ENCODE measurements at places on chromosomes 5 and 9. TPM values are rescaled to one million over a fixed set of nuclear protein-coding genes. Genes with fewer than 3 reads are reported as not detected.

The TLX3 gene
- total RNA-seq: not detected

- H3K4me1 ChIP-seq: no peaks in the 10 kb centered on the region
- H3K27ac ChIP-seq: no peak overlapping the region
- no peak for DNase-seq
- H3K4me3 ChIP-seq: no peak overlapping the region
- H3K36me3 ChIP-seq: no peaks in the 10 kb centered on the region
Observed at GRCh38 chr9:7859701-7860334, 60.2 kb upstream of the DMAC1 start.

GRCh38 chr5:169861934-169862333 is 118.4 kb downstream of the INSYN2B start:
- no peaks in the 10 kb centered on the region for H3K36me3 ChIP-seq
- DNase-seq: no peak
- H3K4me1 ChIP-seq: peaks cover 4% of the 10 kb centered on the region
- no peak overlapping the region for H3K27ac ChIP-seq

The ADAMTS16 gene
- 0.28 TPM for total RNA-seq

The AMBP gene
- not detected for total RNA-seq

The NR6A1 gene
- total RNA-seq: 5.3 TPM

- DNase-seq: no peak
- H3K36me3 ChIP-seq: no peaks in the 10 kb centered on the region
- H3K27me3 ChIP-seq: no peaks in the 10 kb centered on the region
Observed at GRCh38 chr5:180208038-180208434, 975 bp downstream of the RASGEF1C start.

The ANKDD1B gene
- total RNA-seq: not detected

The GRXCR2 gene
- not detected for total RNA-seq

- no peak overlapping the region for H3K27ac ChIP-seq
- H3K27me3 ChIP-seq: no peaks in the 10 kb centered on the region
- peaks cover 17% of the 10 kb centered on the region for H3K4me1 ChIP-seq
- no peaks in the 10 kb centered on the region for H3K36me3 ChIP-seq
- H3K4me3 ChIP-seq: no peak overlapping the region
Observed at GRCh38 chr9:5622016-5622415, 6.9 kb upstream of the RIC1 start.

The NTRK2 gene
- total RNA-seq: 0.04 TPM

DNA sequence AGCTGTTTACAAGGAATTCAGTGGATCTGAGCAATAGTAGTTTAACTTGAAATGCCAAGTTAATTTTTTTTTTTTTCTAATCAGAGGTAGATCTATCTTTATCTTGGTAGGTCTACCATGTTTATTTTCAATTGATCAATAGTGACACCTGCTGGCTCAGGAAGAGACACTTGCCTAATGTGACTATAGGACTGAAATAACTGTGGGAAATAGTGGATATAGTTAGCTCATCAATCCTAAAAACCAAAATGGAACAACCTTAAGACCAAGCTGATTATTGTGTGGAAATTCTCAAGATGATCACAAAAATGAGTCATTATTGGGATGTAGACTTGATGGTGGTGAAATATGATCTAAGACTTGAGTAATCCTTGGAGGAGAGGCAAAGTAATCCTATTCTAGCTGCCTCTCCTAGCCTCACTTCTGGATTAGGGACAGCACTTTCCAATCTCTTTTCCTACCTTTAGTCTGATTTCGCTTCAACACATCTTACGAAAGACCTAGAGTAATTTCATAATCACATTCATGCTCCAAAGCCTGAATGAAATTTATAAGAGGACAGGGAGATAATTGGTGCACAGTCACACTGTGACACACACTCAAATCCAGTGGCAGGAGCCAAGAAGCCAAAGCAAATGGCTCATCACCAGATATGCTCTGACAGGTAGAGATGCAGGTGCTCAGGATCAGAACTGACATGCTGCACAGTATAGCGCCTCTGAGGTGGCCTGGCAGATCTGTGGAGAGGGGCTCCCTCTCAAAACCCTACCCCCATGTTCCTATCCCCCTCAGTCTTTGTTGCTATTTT is 156.3 kb downstream of the HMHB1 start:
- peak; percentile 62 for DNase-seq
- no peak overlapping the region for H3K27ac ChIP-seq
- H3K27me3 ChIP-seq: peaks cover 36% of the 10 kb centered on the region
- H3K36me3 ChIP-seq: no peaks in the 10 kb centered on the region

DNA sequence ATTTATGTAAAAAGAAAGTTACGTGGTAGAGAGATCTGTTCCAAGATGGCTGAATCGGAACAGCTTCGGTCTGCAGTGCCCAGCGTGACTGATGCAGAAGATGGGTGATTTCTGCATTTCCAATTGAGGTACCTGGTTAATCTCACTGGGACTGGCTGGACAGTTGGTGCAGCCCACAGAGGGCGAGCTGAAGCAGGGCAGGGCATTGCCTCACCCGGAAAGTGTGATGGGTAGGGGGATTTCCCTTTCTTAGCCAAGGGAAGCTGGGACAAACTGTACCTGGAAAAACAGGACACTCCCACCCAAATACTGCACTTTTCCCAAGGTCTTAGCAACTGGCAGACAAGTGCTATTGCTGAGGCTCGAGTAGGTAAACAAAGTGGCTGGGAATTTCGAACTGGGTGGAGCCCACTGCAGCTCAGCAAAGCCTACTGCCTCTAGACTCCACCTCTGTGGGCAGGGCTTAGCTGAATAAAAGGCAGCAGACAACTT is 13.1 kb upstream of the HSD17B4 start:
- no peak for DNase-seq
- H3K4me1 ChIP-seq: no peaks in the 10 kb centered on the region
- no peaks in the 10 kb centered on the region for H3K27me3 ChIP-seq
- H3K36me3 ChIP-seq: no peaks in the 10 kb centered on the region
- H3K4me3 ChIP-seq: no peak overlapping the region

- no peaks in the 10 kb centered on the region for H3K27me3 ChIP-seq
- no peak overlapping the region for H3K4me3 ChIP-seq
- no peak overlapping the region for H3K27ac ChIP-seq
- no peaks in the 10 kb centered on the region for H3K36me3 ChIP-seq
- H3K4me1 ChIP-seq: peaks cover 14% of the 10 kb centered on the region
Observed at GRCh38 chr9:20016611-20017010, 227.8 kb upstream of the SLC24A2 start.

DNA sequence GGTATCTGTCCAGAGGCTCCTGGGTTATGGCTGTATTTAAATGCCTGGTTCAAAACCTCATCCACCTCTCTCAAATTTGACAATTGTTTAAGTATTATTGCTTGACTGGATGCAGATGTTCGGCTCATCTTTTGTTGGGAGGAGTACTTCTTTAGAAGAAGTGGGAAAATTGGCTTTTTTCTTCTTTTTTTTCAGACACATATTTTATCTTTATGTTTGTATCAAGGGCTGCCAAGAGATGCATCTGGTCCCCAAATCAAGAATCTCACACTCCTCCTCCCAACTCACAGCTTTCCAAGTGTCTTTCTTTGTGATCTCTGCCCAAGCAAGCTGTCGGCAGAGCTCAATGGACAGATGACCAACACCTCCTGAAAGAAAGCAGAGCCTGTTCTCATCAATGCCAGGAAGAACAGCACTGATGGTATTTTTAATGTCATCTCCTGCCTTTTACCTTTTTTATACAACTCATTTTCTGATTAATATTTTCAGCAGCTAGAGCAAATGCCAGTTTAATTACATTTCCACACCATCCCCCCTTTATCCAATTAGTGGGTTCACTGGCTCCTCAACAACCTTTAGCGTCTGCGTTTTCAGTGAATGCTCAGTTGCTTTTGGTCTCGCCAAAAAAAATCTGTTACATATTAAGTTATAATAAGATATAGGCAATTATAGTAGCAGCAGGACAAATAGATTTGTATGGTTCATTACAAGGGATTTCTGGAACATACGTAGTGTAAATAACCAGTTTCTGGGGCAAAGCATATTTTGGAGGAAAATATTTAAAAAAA is 110.3 kb upstream of the SLIT3 start:
- no peaks in the 10 kb centered on the region for H3K4me1 ChIP-seq
- no peak overlapping the region for H3K4me3 ChIP-seq
- H3K36me3 ChIP-seq: no peaks in the 10 kb centered on the region

DNA sequence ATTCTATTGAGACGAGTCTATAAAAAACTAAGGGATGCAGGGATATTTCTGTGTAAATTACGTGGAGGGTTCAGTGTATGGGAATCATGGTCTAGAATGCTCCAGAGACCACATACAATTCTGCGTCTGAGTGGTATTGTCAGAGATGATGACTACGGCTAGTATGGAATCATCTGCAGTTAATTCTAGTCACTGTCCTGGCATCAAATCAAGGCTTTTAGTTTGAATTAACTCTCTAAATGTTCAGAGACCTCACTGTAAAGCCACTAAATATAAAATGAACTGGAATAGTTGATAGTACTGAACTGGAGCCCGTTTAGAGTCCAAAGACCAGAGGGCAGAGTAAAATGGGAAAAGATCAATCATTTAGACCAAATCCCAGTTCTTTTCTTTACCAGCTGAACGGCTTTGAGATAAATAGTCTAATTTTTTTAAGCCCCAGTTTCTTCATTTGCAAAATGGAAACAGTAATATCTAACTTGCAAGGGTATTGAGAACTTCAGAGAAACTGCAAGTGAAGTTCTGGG is 599.8 kb downstream of the EBF1 start:
- H3K4me3 ChIP-seq: no peak overlapping the region
- H3K4me1 ChIP-seq: no peaks in the 10 kb centered on the region
- DNase-seq: no peak
- no peaks in the 10 kb centered on the region for H3K36me3 ChIP-seq
- no peaks in the 10 kb centered on the region for H3K27me3 ChIP-seq
- H3K27ac ChIP-seq: no peak overlapping the region

DNA sequence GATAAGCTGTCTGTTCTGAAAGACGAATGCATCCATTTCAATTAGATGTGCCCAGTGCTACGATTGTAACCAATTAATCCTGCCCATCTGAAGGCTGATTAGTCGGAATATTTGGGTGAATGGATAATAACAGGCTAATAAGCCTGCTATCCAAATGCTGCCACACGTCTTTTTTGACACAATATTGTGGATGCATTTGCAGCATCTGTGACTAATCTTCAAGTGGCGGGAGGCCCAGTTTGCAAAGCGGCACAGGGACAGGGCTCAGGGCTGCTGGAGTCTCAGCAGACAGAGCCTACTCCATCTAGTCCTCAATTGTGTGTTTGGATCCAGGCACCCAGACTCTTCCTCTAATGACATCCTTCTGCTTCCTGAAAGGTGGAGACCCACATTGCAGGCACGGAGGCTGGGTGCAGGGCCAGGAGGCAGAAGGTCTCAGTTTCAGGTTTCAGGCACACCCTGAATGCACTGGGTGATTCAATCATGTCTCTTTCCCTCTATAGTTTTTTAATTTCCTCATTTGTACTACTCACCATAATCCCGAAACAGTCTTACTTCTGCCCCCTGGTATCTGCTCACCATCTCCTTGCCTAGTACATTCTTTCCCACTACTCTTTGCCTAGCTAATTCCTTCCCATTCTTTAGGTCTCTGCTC is 169.6 kb downstream of the ASTN2 start:
- no peaks in the 10 kb centered on the region for H3K4me1 ChIP-seq
- H3K36me3 ChIP-seq: no peaks in the 10 kb centered on the region
- no peak overlapping the region for H3K4me3 ChIP-seq
- no peak for DNase-seq

The KCNMB1 gene
- total RNA-seq: not detected

The PCDHA9 gene
- total RNA-seq: 0.37 TPM

DNA sequence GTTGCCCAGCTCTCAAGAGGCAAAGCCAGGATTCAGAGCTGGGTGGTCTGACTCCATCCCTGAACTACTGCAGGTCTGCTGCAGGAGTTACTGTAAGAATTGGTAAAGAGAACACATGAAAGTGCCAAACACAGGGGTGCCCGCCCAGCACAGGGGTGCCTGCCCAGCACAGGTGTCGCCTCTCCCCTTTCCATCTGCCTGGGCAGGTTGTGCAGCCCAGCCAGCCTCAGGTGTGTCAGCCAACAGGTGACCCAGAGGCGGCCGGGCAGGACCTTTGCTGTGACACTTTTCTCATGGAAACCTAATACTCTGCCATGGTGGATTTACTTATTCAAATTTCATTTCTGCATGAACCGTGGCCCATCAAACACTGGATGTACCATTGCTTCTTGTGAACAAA is 289.7 kb upstream of the IRX4 start:
- peaks cover 67% of the 10 kb centered on the region for H3K27me3 ChIP-seq
- no peak overlapping the region for H3K4me3 ChIP-seq
- no peaks in the 10 kb centered on the region for H3K4me1 ChIP-seq
- no peak for DNase-seq

The MYMK gene
- total RNA-seq: not detected

DNA sequence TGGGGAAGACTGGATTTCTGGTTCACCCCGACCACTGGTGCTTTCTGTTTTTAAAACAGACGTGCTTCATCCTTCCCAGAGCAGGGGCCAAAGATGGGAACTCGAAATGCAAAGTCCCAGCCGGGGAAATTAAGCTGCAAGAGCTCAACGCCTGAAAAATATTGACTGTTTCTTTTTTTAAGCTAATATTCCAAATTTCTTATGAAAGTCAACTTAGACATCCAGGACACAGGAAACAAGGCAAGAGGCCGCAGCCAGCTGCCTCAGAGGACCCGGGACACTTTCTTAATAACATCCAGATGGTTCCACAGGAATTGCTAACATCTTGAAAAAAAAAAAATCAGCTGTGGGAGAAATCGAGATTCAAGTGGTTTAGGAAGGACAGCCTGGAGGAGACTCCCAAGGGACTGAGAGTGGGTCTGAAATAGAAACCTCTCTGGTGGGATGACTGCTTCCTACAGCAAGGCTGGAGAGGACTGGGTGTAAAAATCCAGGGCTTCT is 144.9 kb downstream of the FGF1 start:
- DNase-seq: peak; percentile 94
- no peaks in the 10 kb centered on the region for H3K27me3 ChIP-seq
- H3K27ac ChIP-seq: peak overlapping the region; percentile 53
- H3K4me1 ChIP-seq: peaks cover 40% of the 10 kb centered on the region
- no peaks in the 10 kb centered on the region for H3K36me3 ChIP-seq

- H3K27me3 ChIP-seq: no peaks in the 10 kb centered on the region
- peak overlapping the region; percentile 82 for H3K27ac ChIP-seq
- H3K4me3 ChIP-seq: no peak overlapping the region
- H3K36me3 ChIP-seq: no peaks in the 10 kb centered on the region
Observed at GRCh38 chr9:113957351-113957750, 81.2 kb downstream of the ZNF618 start.

The OR13C2 gene
- total RNA-seq: not detected

DNA sequence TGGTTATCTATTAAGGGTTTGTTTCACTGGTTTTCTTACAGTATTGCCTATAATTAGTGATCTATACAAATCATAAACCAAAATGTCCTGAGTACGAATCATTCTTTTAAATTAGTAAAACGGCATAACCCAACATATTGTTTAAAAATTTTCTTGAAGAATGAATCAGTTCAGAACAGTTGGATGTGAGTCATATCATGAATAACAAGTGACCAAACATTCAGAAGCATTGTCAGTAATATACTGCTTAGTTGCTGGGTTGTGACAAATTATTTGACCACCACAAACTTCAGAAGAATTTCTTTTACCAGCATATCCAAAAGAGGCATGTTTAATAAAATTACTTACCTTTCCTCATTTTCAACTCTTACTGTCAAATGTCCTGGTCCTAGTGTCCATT is 111.2 kb downstream of the UNC13B start:
- H3K4me3 ChIP-seq: no peak overlapping the region
- H3K27me3 ChIP-seq: no peaks in the 10 kb centered on the region
- no peaks in the 10 kb centered on the region for H3K4me1 ChIP-seq
- H3K36me3 ChIP-seq: no peaks in the 10 kb centered on the region
- no peak overlapping the region for H3K27ac ChIP-seq
